ENCODE measurements at places on chromosomes 1 and 21.
A peak's percentile ranks its signal among the peaks of the same experiment; 100 is the strongest.

GRCh38 chr1:19650416-19651140 lies 6.5 kb downstream of the NBL1 start:
- DNase-seq = no peak

- no peak for DNase-seq
Measured at GRCh38 chr1:19814681-19815503, at the start of gene RNF186. Gene RNF186, minus strand, starts transcription at chr1:19815283. Its CDS starts 182 bp downstream, at chr1:19815101.

DNA sequence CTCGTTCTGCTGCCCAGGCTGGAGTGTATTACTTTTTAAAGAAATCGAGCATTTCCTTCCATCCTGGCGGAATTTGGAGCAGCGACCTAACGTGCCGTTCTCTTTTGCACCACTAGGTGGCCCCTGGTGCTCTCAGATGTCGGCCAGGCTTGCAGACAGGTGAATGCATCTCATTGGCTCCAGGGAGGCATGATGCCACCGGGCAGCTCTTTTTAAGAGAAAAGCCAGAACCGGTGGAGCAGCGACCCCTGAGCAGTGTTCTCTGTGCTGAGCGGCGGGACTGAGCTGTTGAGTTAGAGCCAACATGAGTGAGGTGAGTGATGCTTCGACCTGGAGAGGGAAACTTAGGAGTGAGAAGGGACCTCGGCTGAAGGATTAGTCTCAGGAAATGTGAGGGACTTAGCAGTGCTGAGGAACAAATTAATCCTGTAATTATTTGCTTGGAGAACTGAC lies at the start of gene PCP4:
Gene PCP4 (plus strand): TSS at position 241 of the 453 bp plus-strand sequence. CDS start 64 bp downstream, at position 305.
- DNase-seq = peak; percentile 25

DNA sequence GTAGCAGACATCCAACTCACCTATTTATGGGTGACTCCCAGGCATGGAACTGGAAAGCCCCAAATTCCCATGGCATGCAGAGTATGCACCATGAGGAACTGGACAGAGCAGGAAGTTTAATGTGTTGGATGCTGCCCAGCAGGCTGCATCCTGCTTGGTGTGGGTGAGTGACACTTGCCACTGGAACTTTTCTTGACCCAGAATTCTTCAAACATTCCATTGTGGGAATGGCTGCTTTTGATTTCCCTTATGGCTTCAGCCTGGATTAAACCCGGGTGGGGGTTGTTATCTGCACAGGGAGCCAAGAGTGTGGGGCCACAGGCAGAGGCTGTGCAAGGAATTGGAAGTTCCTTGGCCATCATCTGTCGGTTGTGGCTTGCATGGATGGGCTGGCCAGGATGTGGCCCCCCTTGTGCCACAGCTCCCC lies 26.9 kb upstream of the BACE2 start:
- DNase-seq = no peak

DNA sequence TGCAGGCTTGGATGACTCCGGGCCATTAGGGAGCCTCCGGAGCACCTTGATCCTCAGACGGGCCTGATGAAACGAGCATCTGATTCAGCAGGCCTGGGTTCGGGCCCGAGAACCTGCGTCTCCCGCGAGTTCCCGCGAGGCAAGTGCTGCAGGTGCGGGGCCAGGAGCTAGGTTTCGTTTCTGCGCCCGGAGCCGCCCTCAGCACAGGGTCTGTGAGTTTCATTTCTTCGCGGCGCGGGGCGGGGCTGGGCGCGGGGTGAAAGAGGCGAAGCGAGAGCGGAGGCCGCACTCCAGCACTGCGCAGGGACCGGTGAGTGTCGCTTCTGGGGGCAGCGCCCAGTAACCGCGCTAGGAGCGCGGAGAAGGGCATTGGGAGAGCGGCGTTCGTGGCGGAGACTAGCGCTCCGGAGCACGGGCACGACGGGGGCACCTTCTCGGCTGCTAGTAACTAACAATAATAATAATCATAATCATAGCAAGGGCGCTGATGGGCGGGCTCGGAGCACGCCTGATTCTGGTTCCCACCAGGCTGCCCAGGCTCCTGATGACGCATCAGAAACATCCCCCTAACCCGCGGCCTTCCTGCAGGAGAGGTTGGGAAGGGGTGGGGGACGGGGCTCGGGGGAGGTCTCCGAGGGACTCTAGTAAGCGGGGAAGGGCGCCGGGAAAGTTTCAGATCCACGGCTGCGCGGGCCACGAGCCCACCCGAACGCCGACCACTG lies at the start of gene MX1:
Gene MX1 (plus strand): TSS at position 286 of the 722 bp plus-strand sequence. CDS start 5,832 bp downstream, outside the sequence.
- peak; percentile 77 for DNase-seq

DNA sequence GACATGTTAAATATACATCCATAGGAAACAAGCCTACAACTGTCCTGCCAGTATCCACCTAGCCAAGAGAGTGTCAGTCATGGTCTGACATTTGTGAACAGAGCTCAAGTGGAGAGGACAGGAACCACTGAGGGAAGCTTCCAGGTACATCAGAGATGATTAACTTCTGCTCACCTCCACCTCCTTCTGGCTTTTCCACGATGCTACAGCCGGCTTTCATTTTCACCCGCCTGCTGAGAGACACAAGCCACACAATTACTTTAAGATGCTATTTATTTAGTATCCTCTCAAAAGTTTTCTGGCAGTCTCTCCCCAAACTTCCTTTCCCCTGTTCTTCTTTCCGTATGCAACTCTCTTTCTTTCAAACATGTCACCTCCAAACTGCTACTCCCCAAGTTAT lies 2.1 kb downstream of the ETV3 start:
- DNase-seq = no peak
